T-helper 22 cell (primary cell): ENCODE measurements at places on chromosomes 2 and 18.
A peak's percentile ranks its signal among the peaks of the same experiment; 100 is the strongest.

GRCh38 chr2:111025288-111025687 is 95.4 kb upstream of the BCL2L11 start:
- DNase-seq, result no peak

DNA sequence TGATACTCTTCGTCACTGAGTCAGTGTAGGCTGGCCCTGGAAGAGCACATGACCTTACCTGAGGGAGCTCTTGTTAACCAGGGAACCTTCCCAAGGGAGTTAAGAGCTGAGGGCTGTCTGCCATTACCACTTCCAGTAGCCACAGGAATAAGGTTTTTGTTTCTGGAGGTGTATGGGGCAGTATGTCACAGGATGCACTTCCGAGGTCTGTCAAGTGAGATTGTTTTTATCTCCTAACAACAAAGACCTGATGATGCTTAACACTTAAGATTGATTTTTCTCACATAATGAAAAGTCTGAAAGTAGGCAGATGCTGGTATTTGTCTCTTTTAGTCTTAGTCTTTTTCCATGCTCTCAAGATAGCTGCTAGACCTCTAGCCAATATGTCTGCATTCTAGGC is 41.8 kb downstream of the PSMA8 start:
- no peak for DNase-seq

DNA sequence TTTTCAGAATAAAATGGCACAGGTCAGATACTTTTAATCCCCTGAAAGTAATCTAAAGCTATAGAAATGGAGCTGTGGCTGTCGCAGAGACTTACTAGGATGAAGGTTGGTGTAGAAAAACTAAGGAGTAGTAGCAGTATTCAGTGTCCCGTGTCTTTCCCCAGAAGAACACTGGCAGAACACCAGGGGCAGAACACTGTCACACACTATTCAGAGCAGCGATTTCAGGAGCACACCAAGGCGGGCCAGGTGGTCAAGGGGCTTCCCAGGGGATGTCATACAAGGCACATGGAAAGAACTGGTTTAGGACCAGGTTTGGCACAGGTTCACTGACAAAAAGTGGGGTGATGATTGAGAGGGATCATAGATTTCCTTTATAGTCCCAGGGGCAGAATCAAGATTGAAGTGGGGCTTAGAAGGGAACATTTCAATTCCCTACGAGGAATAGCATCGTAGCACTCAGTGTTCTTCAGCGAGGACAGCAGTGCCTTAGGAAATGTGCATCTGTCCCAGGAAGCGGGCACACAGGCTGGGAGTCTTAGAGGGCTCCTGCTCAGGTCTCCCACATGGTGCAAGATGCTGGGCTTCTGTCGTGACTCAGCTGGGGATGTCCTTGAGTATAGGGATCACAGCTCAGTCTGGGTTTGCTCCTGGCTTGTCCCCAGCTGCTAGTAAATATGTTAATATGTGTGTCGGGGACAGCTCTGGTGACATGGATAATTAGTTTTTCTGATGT is 22.6 kb downstream of the BCL2L11 start:
- DNase-seq, result no peak

DNA sequence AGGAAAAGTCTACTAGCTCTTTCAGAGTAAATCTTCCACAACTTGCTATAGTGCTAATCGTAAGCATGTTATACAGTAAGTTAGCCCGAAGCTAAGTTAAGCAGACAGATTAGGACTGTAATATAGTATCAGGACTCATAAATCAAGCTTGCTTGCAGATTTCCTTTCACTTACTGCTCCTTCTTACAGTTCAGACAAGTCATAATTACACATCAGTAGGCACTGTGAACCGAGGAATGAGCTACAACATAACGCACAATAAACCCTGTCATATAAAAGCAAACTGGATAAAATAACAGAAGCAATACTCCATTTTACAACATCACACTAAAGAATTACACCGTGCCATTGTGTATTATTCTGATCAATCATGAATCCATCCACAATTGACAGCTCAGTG is 832.6 kb upstream of the ZEB2 start:
- DNase-seq, result no peak

- DNase-seq, result no peak
Measured at GRCh38 chr2:117199511-117199910, 615.0 kb upstream of the DDX18 start.

DNA sequence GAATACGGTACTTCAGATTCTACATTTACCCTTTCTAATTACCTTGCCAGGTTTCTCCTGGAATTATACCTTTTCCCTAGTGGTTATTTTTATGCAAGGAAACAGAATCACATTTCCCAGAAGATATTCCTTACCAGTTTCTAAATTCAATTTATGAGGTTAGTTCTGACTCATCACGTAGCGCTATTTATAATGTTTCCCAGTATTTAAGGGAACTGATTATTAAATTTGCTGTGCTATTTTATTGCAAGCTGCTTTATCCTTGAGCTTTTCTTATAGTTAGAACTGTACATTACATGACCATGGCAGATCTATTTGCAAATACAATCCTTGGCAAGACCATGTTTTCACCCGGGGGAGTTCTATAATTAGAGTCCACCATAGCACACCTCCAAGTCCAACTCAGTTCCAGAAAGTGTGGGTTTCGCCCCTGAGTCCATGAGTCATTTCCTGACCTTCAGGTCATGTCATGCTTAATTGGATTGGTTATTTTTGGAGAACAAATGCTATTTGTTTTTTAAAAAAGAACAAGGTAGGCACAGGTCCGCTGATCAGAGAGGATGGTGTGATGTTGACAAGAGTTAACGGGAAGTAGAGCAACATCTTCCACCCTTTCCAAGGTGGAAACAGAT is 126.6 kb downstream of the ZNF532 start:
- no peak for DNase-seq

GRCh38 chr2:120066800-120067547 is 54.1 kb downstream of the EPB41L5 start:
- no peak for DNase-seq

DNA sequence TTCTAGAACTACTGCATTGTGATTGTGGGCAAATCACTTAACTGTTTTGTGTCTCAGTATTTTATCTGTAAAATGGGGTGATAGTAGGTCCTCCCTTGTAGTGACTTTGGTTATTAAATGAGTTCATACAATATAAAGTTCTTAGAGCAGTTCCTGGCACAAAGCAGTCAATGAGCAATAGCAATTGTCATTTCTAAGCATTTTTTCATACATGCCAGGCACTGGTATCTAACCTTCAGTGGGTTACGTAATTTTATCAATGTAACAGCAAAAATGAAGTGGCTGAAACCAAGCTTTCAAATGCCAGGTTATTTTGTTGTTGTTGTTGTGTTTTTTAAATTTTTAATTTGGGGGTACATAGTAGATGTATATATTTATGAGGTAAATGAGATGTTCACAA is 401.9 kb downstream of the MEIS1 start:
- DNase-seq, result no peak

DNA sequence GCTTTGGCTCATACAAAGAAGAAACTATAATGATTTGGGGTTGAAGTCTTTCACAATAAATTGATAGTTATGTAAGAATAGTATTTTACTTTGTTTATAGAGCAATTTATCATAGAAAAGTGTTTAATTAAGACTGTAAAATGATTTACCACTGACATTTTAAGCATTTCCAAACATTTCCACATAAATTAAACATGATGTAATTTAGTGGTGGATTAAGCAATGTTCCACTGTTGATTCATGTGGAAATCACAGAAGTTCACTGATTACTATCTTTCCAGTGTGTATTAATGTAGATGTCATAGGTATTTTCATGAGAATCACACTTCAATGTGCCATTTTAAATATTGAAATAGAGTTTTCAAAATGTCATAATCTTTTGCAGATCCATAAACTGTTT is 40.1 kb upstream of the GRB14 start:
- DNase-seq, result no peak

DNA sequence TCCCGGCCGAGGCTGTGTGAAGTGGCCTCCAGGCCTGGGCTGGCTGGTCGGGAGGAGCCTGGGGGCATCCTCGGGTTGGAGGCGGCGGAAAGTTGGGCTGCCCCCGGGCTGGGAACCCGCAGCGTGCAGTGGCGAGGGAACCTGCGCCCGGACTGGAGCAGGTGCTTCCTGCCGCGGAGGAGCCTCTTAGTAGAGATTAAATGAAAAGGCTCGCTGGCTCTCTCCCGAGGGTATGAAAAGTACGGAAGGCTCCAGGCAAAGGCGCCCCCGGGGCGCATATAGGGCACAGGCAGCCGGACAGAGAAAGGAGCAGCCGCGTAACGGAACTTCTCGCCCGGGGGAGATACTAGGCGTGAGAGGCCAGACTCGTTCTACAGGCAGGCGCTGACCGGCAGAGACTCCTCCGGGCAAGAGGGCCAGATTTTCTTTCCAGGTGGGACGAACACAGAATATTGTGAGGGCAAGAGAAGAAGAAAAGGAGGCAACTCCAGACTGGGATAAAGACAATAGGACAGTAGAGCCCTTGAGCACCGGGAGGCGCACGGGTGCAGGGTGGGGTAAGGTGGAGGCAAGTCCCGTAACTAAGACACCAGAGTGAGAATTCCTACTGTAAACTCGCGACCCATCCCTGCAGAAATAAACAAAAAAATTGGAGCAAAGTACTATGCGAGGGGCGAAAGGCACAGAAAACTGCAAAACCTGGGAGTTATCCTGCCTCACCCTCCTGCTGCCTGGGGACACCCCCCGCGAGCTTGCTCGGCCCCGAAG is 816 bp downstream of the CDH2 start:
- DNase-seq, result no peak

DNA sequence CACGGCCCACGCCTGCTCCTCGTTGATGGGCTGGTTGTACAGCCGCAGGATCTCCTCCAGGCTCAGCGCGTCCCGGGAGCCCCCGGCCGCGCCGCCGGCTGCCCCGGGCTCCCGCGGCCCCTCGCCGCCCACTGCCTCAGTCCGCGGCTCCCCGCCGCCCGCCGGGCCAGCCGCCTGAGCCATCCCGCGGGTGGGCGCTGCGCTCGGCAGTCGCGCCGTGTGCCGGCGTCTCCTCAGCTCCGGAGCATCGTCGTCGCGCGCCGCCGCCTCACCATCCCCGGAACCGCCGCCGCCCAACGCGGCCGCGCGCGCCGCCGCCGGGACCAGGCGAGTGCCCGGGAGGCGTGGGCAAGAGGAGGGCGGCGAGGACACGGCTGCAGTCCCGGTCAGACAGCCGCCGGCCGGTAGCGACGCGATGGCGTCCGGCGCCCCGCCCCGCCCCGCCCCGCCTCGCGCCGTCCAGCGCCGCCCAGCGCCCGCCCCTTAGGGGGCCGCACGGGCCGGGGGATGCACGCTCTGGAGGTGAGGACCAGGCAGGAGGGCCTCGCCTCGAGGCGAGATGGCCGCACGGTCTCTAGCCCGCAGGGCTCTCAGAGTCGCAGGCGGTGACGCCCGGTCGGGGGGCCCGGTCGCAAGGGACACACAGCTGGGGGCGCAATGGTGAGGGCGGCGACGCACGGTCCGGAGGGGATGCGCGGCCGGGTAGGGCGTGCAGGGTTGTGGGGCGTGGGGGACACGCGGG is at the start of gene SPIRE1:
TSS of gene SPIRE1 (minus strand) at position 424 of the 742 bp plus-strand sequence. CDS start at position 183, 241 bp downstream.
- peak; percentile 32 for DNase-seq

DNA sequence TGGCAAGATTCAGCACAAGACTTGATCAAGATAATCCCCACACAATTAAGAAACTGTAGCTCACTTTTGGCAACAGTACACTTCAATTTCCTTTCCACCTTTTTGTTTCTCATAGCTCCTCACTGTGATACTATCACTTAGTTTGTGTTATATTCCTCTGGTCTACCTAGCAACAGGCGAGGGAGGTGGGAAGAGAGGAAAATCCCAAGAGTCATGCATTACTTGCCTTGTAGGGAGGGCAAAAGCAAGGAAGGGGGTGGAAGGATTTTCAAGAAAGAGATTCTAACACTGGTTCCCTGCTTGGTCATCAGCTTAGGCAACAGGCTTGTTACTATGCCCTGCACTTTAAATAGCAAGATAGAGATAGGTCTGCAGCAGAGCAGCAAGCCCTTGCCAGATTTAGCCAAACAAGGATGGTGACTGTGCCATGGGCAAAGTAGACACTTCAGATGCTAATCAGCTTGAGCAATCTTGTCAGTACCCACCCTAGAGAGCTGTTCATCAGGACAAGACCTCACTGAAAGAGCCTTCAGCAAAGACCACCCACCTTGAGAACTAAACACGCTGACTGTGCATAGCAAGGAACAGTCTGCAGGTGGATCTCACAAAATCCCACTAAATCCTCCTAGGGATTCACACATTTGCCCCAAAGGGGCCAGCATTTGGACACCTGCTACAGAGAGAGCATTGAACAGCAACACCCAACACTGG is 134.6 kb downstream of the MBD2 start:
- DNase-seq, result no peak

DNA sequence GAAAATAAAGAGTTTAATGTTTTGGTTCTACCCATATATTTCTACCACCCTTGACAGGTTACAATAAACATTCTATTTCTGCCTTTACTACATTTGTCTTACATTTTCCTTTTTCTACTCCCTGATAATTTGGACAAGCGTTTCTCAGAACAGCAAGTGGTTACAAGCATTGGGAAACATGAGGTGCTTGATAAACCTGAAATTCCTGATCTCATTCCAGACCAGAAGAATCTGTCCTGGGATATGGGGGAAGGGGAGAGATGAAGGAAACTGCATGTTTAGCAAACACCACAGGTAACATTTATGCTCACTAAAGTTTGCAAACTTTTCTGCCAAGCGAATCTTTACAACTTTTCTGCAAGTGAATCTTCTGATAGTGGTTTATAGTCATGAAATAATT is 28.3 kb upstream of the DSC1 start:
- no peak for DNase-seq

- DNase-seq, result no peak
Measured at GRCh38 chr2:221293949-221294742, 278.0 kb downstream of the EPHA4 start.

- DNase-seq, result no peak
Measured at GRCh38 chr2:184921676-184922075, 323.3 kb downstream of the ZNF804A start.

GRCh38 chr2:21740484-21740883 is 616.7 kb downstream of the TDRD15 start:
- DNase-seq, result no peak

DNA sequence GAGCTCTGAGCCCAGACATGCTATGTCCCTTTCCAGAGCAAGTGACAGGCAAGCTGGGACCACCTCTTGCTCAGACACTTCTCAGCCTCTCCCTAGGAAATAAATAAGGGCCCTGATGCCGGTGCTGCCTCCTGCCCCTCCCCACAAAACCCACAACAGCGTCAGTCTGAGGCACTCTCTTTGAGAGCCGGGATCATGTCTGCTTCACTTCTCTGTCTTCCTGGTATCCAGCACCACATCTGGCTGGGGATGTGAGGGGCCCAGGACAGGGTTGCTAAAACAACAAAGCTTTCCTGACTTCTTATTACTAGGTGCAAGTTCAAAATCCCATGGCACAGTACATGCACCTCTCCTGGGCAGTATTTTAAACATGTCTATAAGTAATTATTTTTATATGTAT is 103.9 kb upstream of the GLI2 start:
- DNase-seq, result no peak

GRCh38 chr2:240155048-240155744 is 14.7 kb upstream of the OTOS start:
- DNase-seq, result no peak

- DNase-seq, result no peak
Measured at GRCh38 chr18:70234667-70235459, 29.4 kb upstream of the RTTN start.

DNA sequence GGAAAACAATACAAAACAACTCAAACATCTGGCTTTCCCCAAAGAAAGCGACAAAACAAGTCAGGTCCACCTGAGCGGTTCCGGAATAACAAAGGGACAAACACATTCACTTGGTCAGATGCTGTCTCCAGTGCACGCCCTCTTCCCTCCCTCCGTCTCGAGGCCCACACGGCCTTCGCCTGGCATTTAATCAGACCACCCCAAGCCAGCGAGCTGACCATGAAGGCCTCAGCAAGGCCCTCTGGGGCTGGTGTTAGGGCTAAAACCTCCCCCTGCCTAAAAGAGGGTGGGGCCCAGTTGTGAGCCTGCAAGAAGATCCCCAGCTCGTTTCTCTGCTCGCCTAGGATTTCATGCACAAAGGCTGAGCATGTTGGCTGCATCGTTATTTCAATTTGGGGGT is 180.3 kb downstream of the EIPR1 start:
- no peak for DNase-seq
